ENCODE measurements at places on chromosomes 11 and 22.

GRCh38 chr11:8361206-8361605 is 97.5 kb upstream of the LMO1 start:
- DNase-seq = no peak

DNA sequence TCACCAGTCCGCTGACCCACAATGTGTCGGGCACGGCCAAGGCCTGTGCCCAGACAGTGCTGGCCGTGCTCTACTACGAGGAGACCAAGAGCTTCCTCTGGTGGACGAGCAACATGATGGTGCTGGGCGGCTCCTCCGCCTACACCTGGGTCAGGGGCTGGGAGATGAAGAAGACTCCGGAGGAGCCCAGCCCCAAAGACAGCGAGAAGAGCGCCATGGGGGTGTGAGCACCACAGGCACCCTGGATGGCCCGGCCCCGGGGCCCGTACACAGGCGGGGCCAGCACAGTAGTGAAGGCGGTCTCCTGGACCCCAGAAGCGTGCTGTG is 6.1 kb downstream of the SLC35C1 start:
- no peak for DNase-seq

- DNase-seq = no peak
Observed at GRCh38 chr11:73493956-73494598, 103.8 kb downstream of the FAM168A start.

- DNase-seq = no peak
Observed at GRCh38 chr11:106733635-106734034, 284.6 kb downstream of the GUCY1A2 start.

DNA sequence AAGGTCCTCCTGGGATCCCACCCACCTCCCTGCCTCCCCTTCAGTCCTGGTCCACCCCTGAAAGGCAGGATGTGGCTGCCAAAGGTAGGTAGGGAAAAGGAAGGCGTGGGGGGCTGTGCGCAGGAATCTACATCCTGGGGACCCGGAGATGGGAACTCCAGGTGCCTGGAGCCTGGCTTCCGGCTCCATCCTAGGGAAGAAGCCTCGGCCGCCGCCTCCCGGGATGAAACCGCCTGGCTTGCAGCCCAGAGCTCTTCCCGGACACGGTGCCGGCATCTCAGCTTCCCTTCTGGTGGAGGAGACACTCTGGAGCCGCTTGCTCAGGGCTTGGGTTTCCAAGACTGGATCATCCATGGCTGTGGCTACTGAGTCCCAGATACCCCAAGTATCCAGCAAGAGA is 33.3 kb upstream of the PDGFB start:
- DNase-seq = no peak

DNA sequence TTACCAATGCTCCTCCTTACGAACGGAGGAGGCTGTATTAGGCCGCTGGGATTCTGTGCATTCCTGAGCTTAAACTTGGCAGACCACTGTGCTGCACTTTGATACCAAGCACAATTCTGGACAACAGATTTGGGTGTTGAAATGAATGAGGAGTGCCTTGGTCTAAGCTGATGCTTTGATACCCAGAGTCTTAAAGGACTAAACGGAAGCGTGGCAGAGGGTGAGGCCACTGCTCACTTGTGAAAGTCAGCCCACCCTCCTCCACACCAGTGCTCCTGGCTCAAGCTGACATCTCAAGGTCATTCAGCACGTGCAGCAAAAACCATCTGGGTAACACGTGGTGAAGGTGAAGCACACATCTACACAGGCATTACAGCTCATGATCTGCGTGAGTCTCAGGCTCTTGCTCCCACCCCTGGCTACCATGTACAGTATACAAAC is 85.9 kb downstream of the MICAL3 start:
- DNase-seq = no peak

DNA sequence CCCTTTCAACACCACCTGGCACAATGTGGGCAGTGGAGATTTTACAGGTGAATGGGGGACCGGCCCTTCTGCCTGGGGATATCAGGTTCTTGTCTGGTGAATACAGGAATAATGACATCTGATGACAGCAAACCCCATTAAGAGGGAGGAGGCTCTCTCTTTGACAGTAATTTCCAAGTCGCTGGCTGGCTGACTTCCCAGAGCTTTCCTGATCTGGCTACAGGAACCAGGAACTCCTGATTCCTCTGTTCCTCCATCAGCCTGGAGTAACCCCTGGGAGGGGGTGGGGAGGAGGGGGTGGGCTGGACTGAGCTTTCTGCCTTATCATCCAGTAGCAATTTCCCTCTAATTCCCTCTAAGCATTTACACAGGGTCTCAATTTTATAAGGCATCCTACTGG is 3.7 kb upstream of the MIEF1 start:
- no peak for DNase-seq

DNA sequence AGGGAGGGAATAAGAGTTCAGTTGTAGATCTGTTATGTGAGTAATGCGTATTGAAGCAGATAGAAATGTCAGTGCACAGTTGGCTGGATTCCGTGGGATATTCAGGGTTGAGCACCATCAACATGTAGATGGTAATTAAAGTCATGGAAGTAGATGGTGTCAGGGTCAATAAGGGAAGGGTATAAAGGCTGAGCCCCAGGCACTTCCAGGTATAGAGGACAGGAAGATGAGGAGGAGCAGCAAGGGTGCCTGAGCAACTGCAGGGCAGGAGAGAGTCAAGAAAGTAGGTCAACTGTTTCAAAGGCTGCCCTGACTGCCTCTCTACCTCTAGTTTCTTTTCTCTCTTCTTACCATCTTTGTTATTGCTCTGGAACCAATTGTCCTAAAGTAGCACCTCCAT is 85.9 kb downstream of the MICAL2 start:
- DNase-seq = no peak

DNA sequence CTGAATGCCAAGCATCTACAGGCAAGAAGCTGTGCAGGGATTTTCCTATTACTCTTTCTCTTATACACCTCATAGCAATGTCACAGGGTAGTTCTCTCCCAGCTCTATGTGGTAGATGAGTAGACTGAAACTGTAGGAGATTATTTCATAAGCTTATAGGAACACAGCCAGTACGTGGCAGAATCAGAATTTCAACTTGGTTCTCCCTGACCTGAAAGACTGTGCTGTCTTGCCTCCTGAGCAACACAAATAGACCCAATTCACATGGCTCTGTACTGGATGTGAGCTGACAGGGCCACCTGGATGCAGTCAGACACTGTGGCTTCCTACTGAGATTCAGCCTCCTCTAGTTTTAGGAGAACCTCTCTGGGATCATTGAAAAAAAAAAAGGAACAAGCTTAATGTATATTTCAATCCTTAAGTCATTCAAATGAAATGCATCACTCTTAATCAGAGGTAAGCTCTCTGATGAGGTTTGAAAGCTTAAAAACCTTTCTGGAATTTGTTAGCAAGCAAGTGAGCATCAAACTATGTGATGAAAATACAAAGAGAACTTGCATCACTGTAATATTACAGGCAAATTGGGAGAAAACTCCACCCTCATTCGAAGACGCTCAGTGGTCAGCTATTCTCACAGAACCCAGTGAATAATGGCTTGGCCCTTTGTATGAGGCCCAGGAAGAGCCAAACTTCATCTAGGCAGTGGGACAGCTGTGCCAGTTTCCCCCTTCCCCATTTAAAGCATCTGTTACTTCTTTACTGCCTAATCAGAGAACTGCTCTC is 1039.3 kb downstream of the NTM start:
- no peak for DNase-seq

GRCh38 chr11:122981388-122982264 is at the start of gene BSX:
TSS of gene BSX (minus strand) at chr11:122981834. CDS start at chr11:122981671, 163 bp downstream.
- peak; percentile 44 for DNase-seq

GRCh38 chr11:29027436-29027835 is 919.2 kb downstream of the METTL15 start:
- no peak for DNase-seq

DNA sequence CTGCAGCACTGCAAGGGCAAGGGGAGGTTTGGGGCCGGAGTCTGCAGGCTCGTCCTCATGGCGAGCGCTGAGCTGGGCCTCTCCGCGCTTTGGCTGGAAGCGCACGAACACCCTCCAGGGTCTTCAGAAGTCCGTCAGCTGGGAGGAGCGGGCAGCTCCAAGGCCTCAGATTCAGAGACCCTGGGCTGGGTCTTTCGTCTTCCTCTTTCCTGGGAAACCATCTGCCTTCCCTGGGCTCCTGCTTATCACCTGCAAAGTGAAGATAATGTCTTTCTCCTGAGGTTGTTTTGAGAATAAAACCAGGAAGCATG is 525.6 kb downstream of the BRD1 start:
- no peak for DNase-seq

DNA sequence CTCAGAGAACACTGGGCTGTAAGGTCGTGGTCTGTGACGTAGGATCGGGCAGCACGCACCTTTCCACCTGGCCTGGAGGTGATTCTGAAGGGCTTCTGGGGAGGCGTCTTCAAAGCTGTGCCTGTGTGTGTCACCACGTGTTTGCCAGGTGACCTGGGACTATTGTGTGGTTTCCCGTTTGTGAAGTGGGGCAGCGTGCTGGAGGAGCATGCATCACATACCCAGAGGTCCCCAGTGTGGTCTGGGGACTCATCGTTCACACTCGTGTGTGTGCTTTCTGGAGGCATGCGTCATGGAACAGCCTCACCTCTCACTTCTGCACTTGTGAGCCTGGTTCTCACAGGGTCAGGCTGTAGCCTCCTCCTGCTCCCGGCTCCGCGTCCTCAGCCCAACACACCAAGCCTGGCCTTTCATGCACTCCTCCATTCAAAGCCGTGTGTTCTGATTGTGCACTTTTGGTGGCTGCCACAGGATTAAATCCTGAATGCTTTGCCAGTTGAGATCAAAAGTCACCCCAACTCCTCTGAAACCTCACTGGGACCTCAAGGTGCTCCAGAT is 106.3 kb downstream of the KCNQ1OT1 start:
- DNase-seq = no peak

- peak; percentile 8 for DNase-seq
Observed at GRCh38 chr11:93196816-93197379, 893 bp downstream of the SLC36A4 start.

GRCh38 chr11:74015919-74016684 is 7.2 kb upstream of the UCP3 start:
- DNase-seq = no peak

GRCh38 chr22:47333625-47334024 is 571.2 kb downstream of the TBC1D22A start:
- DNase-seq = no peak

GRCh38 chr11:63866211-63866610 is 27.3 kb downstream of the MARK2 start:
- no peak for DNase-seq

- no peak for DNase-seq
Observed at GRCh38 chr22:25364281-25364680, 144.8 kb downstream of the CRYBB2 start.
